ENCODE measurements at places on chromosomes 11 and 22. TPM values are rescaled to one million over a fixed set of nuclear protein-coding genes. Genes with fewer than 3 reads are reported as not detected.
A peak's percentile ranks its signal among the peaks of the same experiment; 100 is the strongest.

The APOA5 gene
- total RNA-seq, result not detected

The SMTNL1 gene
- total RNA-seq, result not detected

The SERPING1 gene
- total RNA-seq, result 0.48 TPM

The ALKBH3 gene
- 46.7 TPM for total RNA-seq

The OVCH2 gene
- total RNA-seq, result 0.10 TPM

The LINC01488 gene
- total RNA-seq, result not detected

The ALG12 gene
- 15.0 TPM for total RNA-seq

The CCDC82 gene
- 19.3 TPM for total RNA-seq

The RPUSD4 gene
- total RNA-seq, result 18.8 TPM

The HYOU1 gene
- total RNA-seq, result 106 TPM

The IRAG1 gene
- total RNA-seq, result 23.8 TPM

The ROM1 gene
- 3.6 TPM for total RNA-seq

- DNase-seq, result no peak
Observed at GRCh38 chr22:17218341-17218740, 894 bp downstream of the ADA2 start.

GRCh38 chr11:11510939-11511338, 110.9 kb downstream of the GALNT18 start:
- DNase-seq, result peak; percentile 42

DNA sequence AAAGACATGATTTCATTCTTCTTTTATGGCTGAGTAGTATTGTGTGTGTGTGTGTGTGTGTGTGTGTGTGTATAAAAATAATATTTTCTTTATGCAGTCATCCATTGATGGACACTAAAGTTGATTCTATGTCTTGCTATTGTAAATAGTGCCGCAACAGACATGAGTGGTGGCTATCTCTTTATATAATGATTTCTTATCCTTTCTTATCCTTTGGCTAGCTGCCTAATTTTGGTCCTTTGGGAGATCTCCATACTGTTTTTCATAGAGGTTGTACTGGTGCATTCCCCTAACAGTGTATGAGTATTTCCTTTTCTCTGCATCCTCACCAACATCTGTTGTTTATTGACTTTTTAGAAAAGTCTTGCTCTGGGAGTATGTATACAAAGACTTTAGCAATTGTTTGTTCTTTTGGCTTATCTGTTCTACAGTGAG, 107.0 kb downstream of the STIM1 start:
- DNase-seq, result no peak

- DNase-seq, result no peak
Observed at GRCh38 chr11:122336706-122337105, 220.7 kb upstream of the BLID start.

GRCh38 chr11:5366856-5367255, 15.5 kb downstream of the OR51B6 start:
- DNase-seq, result peak; percentile 22

DNA sequence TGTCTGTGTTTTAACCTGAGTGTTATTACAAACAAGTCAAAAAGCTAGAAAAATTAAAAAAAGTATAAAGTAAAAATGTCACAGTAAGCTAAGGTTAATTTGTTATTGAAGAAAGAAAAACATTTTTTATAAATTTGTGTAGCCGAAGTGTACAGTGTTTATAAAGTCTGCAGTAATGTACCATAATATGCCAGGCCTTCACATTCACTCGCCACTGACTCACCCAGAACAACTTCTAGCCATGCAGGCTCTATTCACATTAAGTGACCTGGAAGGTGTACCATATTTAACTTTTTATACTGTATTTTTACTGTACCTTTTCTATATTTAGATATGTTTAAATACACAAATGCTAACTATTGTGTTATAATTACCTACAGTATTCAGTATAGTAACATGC, 14.7 kb upstream of the FDX1 start:
- no peak for DNase-seq

- no peak for DNase-seq
Observed at GRCh38 chr11:67611165-67611564, 4.4 kb downstream of the NDUFV1 start.

DNA sequence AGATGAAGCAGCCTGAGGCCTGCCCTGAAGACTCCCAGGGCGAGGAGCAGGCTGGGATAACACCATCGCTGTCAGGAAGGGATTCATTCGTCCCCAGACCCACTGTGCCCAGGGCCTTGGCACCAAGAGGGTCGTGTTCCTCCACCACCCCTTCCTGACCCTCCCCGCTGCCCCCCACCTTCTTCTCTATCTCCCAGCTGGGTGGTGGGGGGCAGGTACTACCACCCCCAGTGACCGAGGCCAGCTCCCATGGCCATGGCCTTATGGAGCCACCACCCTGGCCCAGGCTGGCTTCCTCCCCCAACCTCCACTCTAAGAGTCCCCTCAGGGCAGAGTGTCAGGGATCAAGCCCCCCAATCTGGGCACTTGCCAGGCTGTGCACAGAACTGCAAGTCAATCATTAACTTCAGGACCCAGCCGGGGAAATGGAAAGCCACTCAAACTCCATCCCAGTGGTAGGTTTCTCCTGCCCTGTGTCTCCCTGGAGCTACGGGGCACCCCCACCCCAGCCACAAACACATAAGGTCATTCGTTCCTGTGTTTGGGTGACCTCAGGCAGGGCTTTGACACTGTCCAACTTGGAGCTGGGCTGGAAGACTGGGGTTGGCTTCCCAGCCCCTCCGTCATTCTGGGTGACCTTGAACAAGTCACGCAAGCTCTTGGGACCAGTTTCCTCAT, 33.3 kb upstream of the WNT11 start:
- DNase-seq, result no peak

DNA sequence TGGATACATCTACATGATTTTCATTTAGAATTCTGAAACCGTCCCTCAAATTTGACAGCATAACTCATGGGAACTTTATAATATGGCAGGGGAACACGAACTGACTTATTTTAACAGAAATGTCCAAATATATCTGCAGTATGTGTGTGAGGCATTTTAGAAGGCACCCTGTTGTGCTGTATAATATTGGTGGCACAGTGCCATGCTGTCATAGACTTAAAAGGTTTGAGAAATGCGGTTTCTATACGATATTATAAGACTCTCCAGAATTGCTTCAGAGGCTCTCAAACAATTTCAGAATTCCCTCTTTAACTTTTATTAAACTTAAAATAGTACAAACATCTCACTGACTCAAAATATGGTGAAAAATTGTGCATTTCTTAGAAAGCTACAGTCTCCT, 181.6 kb downstream of the MSANTD4 start:
- no peak for DNase-seq

DNA sequence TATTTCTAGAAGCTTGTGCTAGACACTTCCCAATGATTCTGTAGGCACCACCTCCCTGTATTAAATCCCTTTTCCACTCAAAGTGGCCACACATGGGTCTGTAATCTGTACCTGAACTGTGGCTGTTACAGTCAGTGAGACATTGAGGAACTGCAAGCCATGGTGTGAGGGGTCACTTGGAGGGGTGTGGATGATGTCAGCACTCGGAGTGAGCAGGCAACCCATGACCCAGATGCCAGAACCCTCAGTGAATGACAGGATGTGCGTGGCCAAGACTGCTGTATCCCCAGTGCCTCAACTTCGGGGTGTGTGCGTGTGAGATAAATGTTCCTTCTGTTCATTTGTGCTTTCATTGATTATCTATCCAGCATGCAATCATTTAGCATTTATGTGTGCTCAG, 14.7 kb upstream of the SHANK3 start:
- no peak for DNase-seq

- DNase-seq, result no peak
Observed at GRCh38 chr22:38074181-38075104, 9.5 kb downstream of the SLC16A8 start.

GRCh38 chr11:71214553-71215424, 37.6 kb downstream of the SHANK2 start:
- DNase-seq, result no peak

DNA sequence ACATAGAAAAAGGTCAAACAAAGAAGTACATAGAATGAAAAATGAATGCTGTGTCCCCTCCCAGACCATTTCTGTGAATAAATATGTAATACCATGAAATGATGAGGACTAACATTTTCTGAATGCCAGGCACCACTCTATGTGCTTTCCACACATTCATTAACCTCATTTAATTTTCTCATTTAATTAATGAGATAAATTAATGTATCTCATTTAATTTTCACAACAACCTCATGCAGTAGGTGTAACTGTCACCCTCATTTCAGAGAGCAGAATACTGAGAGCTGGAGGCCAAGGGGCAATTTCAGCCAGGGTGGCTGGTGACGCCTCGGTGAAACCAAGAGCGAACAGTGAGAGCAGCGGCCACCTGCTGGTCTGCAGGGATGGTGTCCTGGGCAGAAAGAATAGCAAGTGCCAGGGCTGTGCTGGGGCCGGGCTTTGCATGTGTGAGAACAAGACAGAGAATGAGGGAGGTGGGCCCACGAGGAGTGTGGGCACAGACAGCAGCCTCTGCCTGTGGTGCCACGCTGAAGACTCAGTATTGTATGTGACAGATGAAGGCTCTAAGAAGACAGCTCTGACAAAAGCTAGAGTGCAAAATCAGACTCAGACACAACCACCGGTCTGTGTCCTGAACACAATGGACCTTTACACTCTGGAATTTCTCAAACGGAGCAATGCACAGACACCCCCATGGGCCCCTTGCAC, 1.8 kb upstream of the SERPIND1 start:
- no peak for DNase-seq

- DNase-seq, result no peak
Observed at GRCh38 chr22:39382410-39382809, 17.2 kb upstream of the TAB1 start.

DNA sequence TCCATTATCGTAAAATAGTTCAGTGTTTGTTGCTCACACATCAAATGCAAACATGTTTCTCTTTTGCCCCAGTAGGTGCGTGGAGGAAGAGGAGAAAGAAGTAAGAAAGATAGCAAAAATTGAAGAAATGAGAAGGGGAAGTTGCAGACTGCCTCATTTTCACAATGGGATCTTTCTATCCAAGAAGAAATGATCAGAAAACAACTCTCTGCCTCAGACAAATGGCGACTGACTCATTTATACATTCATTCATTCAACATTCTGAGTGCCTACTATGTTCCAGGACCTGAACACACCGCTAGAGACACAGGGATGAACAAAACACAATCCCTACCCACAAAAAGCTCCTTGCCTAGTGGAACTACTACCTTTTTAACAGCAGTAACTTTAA, 367 bp downstream of the HPS5 start:
- DNase-seq, result no peak

- peak; percentile 61 for DNase-seq
Observed at GRCh38 chr11:122706291-122707088, 51.0 kb downstream of the UBASH3B start.

DNA sequence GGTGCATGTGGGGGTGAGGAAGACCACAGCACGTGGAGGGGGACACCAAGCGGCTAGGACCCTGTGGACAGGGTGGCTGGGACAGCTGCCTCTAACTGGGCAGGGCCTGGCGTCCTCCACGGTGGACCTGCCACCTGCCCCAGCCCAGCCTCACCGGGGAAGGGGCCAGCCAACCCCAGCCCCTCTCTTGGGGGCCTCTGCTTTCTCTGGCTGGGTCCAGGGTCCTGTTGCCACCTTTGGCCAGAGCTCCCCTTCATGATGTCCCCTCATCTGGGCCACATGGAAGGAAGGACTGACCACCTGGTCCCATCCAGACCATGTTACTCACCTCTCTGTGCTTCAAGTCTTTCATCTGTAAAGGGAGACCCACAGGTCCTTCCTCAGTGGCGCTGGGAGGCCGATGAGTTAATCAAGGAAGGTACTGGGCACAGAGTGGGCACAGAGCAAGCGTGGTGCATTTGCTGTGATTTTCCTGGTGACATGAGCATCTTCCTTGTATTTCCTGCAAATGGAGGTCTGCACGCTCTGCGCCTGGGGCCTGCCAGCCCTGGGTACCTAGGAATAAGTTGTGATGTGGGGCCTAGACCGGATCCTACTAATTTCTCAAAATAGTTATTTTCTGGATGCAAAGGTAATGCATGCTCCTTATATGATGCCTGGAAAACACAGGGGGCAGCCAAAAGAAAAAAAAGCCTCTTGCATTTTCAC, 538.4 kb downstream of the TBC1D22A start:
- no peak for DNase-seq

GRCh38 chr11:45517171-45517770, 148.2 kb downstream of the CHST1 start:
- no peak for DNase-seq

- no peak for DNase-seq
Observed at GRCh38 chr22:31995807-31996206, 47.3 kb upstream of the SLC5A1 start.

GRCh38 chr11:20154381-20154780, 5.9 kb downstream of the DBX1 start:
- DNase-seq, result peak; percentile 31

DNA sequence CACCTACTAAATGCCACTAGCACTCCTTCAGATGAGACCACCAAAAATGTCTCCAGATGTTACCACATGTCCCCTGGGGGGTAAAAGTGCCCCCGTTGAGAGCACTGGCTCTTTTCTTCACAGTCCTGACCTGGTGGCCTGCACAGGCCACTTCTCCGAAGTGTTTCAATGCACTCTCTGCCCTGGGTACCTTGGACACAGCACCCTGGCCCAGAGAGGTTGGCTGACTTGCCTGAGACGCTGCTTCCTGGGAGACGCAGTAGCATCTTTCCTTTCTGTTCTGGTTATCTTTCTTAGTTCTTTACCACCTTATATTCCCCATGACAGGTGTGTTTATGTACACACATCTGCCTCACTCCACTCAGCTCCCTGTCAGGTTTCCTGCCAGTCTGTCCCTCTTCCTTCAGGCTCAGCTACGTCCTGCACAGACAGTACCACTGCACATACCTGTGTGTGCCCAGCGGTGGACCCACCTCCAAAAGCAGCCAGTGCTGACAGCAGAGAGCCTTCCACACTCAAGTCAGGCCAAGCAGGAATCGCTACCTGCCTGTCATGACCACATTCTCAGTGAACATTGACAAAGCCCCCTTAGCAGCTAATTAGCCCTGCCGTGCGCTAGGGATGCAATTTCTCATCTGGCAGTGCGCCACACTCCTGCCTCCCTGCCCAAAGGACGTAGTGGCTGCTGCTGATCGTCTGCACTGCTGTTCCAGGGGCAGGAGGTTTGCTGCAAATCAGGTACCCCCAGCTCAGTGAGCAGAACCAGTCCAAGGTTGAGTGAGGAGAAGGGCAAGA, 39.0 kb downstream of the FAM83F start:
- DNase-seq, result no peak

DNA sequence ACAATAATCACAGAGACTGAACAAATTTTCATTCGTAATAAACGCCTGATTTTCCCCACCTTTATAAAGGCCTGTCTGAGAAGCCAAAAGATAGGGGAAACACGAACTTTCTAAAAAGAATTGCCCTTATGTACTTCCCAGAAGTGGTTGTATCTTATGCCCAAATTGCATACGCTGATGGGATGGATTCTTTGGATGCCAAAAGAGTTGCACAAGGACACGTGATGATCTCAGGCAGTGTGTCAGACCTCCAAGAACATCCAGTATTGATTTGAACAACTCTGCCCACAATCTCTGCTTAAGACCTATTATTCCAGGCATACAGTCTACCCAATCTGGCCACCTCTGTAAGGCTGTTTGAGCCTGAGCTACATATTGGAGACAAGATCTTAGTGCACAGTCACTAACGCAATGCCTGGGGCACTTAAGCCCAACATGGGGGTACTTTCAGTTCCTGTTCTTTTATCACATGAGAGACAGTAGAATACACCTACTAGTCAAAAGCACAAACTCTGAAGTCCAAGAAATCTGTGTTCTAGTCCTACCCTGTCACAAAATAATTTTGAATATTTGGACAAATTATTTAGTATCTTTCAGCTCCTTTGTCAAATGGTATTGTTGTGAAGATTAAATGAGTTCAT, 38.9 kb downstream of the OR10A6 start:
- peak; percentile 49 for DNase-seq
